Aorta (tissue), 5 donors: ENCODE measurements at places on chromosomes 7 and 10. TPM values are rescaled to one million over a fixed set of nuclear protein-coding genes. Genes with fewer than 3 reads are reported as not detected.

DNA sequence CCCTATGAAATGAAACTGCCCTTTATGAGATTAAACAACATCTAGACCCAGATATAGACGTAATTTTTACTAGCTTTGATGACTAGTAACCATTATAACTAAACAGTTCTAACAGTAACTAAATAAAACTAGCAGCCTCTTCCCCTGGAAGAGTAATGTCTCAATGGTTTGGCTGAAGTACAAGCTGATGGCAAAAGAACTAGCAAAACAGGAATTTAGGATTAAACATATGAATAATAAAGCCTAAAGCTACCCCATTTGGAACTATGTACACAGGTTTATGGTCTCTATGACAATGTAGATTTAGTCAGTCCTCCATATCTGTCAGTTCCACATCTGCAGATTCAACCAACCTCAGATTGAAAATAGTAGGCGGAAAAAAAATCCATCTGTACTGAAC, 6.4 kb downstream of the DPY19L1 start:
- no peak overlapping the region for H3K27ac ChIP-seq
- no peak overlapping the region for H3K4me3 ChIP-seq
- DNase-seq: no peak
- peaks cover 3% of the 10 kb centered on the region for H3K4me1 ChIP-seq

DNA sequence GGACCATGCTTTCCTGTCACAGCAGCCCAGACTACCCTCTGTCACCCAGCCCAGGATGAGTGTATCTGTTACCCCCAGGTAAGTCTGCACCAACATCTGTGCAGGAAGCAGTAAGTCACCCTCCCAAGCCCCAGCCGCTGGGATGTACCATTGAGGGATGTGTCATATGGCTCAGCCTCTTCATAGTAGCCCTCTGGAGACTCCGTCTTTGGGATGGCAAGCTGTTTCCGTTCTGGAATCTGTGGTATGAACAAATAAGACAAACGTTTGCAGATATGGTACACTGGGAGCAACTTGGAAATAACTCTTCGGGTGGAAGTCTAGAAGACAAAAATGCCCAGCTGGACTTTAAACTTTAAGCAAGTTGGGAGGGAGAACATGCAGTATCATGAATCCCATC, 81.3 kb downstream of the AFAP1L2 start:
- H3K36me3 ChIP-seq: no peaks in the 10 kb centered on the region
- H3K27me3 ChIP-seq: no peaks in the 10 kb centered on the region
- H3K4me1 ChIP-seq: no peaks in the 10 kb centered on the region
- DNase-seq: no peak

Gene HHEX
- total RNA-seq: 11.5 TPM

Gene IL6
- total RNA-seq: 112 TPM

DNA sequence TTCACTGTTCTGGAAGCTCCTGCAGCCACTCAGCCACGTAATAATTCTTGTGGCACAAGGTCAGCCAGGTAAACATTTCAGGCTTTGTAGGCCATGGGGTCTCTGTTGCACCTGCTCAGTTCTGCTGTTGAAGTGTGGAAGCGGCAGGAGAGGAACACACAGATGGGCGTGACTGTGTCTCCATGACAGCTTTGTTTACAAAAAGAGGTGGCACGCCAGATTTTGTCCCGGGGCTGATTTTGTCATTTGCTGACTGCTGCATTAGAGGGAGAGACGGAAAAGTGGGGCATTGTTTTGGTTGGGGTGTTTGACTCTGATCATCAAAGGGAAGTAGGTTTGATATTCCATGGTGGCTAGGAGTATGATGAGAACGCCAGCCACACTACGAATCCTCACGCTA, 103.1 kb downstream of the PRKAG2 start:
- no peaks in the 10 kb centered on the region for H3K36me3 ChIP-seq
- no peaks in the 10 kb centered on the region for H3K27me3 ChIP-seq
- H3K4me3 ChIP-seq: no peak overlapping the region
- DNase-seq: peak; percentile 14
- no peak overlapping the region for H3K27ac ChIP-seq

DNA sequence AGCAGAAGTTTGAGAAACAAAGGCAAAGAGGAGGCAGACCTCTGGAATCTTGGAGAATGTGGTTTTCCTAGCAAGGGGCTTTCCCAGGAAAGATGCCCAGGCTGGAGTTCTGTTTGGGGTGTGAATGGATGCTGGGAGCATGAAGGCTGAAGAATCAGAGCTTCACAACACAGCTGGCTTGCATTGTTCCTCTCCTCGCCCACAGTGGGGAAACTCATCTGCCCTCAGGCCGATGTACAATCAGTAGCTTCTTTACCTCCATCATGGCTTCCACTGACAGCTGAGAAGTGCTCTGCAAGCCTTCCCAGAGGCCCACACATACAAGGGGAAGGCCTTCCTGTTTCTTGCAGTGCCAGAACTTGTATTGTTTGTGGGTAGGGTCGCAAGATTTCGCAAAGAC, 90.8 kb upstream of the HECTD2 start:
- no peaks in the 10 kb centered on the region for H3K27me3 ChIP-seq
- H3K4me1 ChIP-seq: no peaks in the 10 kb centered on the region
- H3K27ac ChIP-seq: no peak overlapping the region
- no peak overlapping the region for H3K4me3 ChIP-seq

Gene BTBD16
- 1.2 TPM for total RNA-seq

Gene PNLIPRP2
- not detected for total RNA-seq

- H3K27me3 ChIP-seq: no peaks in the 10 kb centered on the region
- no peaks in the 10 kb centered on the region for H3K4me1 ChIP-seq
- no peaks in the 10 kb centered on the region for H3K36me3 ChIP-seq
- no peak for DNase-seq
These were observed 486.4 kb downstream of the MAGI2 start for GRCh38 chr7:78967046-78967445.

DNA sequence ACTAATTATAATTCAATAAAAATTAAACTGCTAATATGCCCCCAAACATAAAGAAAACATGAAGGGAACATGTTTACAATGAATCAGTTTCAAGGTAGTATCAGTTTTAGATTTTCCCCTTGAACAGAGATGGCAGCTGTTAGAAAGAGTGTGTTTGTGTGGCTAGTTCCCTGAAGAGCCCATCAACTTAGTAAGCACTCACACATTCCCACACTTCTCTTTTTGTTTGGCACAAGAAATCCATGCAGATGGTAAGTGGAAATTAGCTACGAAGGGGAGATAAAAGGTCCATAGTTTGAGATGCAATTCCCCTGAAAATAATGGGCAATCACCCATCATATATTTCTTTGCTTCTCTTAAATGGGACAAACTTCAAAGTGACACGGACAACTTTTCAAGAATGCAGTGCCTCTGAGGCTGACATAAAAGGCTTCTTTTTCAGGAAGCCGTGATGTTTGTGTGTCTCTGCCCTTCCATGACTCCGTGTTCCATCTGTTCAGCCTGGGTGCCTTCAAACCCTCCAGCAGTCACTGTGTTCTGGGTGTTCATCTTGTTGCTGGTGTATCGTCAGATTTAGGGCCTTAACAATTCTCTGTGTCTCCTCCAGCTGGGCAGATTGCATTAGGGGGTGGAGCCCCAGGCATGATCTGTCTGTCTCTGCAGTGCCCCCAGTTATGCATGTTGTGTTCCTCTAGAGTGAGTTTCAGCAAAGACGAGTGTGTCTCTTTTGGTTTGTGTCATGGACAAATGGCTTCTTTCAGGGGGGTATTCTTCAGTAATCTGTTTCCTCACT, 259.5 kb upstream of the NPY start:
- no peak for DNase-seq
- no peaks in the 10 kb centered on the region for H3K36me3 ChIP-seq
- no peak overlapping the region for H3K27ac ChIP-seq
- no peaks in the 10 kb centered on the region for H3K4me1 ChIP-seq

DNA sequence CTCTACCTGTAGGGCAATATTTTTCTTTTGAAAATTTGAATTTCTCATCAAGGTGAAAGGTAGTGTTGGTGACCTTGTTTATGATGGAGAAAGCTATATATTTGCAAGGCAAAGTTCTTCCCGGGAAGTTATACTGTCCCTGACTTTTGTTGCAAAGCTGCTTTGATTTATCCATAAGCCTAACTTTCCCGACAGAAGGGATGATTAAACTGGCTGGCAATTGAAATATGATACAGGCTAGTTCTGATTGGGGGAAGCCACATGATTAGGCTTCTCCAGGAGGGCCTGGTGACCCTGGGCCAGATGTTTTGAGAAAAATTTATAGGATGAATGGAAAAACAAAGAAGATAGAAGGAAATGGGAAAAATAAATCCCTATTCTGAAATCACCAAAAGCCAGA, 215.5 kb downstream of the ACTR3B start:
- H3K4me3 ChIP-seq: no peak overlapping the region
- no peaks in the 10 kb centered on the region for H3K27me3 ChIP-seq
- no peaks in the 10 kb centered on the region for H3K36me3 ChIP-seq

GRCh38 chr7:132368246-132368900, 207.9 kb downstream of the PLXNA4 start:
- no peaks in the 10 kb centered on the region for H3K36me3 ChIP-seq
- no peak overlapping the region for H3K4me3 ChIP-seq

DNA sequence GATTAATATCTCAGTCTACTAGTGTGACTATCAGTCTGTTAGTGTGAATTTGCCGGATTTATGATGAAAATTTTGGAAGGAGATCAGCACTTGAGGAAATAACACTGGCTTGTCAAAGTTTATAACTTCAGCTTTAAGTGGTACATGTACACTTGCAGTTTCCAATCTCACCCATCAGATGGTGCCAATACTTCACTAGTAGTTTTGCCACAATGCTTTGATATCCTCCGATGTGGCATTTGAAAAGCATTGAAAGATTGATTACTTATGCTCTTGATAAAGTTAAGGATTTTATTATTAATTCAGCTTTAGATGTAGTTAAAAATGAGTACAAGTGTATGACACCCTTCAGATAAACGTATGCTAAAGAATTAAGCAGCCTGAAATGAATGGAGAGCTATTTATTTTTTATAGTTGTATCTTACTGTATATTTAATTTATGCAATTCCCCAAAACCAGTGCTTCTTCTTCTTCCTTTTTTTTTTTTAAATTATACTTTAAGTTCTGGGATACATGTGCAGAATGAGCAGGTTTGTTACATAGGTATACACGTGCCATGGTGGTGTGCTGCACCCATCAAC, 98.2 kb downstream of the ANLN start:
- no peak overlapping the region for H3K27ac ChIP-seq
- no peak for DNase-seq
- no peaks in the 10 kb centered on the region for H3K4me1 ChIP-seq
- H3K4me3 ChIP-seq: no peak overlapping the region

- no peaks in the 10 kb centered on the region for H3K4me1 ChIP-seq
- no peak for DNase-seq
- H3K27ac ChIP-seq: no peak overlapping the region
- no peaks in the 10 kb centered on the region for H3K36me3 ChIP-seq
These were observed 245.3 kb downstream of the NSUN6 start for GRCh38 chr10:18406136-18406535.

DNA sequence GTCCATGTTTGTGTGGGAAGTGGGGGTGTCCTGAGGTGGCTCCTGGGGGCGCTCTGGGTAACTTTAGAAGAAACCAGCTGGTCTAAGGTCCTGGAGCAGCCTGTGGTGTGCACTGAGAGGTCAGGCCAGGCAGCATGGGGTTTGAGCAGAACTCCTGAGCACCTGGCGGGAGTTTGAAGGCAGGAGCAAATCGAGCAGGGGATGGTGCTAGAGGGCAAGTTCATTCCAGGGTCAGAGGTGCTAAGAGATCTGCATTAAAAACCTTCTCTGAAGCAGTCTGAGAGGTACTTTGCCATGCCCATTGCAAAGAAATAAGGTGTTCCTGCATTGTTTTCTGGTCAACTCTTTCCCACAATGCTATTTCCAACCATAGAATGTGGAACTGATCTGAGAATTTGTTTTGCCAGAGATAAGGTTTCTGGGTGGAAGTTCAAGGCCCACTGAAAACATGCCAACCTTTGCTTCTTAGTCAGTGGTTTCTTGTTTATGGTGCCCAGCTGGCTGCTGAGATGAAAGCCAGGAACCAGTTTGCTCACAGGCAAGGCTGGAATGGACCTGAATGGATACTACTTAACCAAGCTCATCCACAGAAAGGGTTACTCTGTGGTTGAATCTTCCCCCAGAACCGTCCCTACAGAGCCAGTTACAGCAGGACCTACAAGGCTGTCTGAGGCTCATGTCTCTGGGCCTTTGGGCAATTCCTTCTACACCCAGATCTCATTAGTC, 136.3 kb upstream of the TMEM72 start:
- H3K4me3 ChIP-seq: no peak overlapping the region
- DNase-seq: no peak
- H3K27me3 ChIP-seq: no peaks in the 10 kb centered on the region
- H3K36me3 ChIP-seq: no peaks in the 10 kb centered on the region
- H3K4me1 ChIP-seq: no peaks in the 10 kb centered on the region

DNA sequence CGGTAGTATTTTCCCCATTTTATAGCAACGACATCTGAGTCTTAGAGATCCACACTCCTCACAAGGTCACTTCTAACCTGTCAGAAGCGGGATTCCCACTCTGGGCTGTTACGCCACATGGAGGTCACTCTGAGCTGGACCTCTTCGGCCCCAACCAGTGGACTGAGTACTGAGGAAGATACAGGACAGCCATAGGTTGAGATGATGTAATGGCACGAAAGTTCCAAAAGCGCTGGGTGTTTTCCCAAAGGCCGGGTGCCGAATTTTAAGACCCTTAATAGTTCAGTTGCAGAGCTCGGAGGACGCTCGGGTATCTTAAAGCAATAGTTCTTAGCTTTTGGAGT, 699 bp downstream of the GHITM start:
- no peaks in the 10 kb centered on the region for H3K27me3 ChIP-seq
- H3K4me1 ChIP-seq: peaks cover 3% of the 10 kb centered on the region
- H3K4me3 ChIP-seq: peak overlapping the region; percentile 52

Gene BLVRA
- 61.0 TPM for total RNA-seq

- H3K4me3 ChIP-seq: no peak overlapping the region
- H3K36me3 ChIP-seq: no peaks in the 10 kb centered on the region
- no peak for DNase-seq
- no peaks in the 10 kb centered on the region for H3K4me1 ChIP-seq
These were observed 20.0 kb upstream of the ZNF438 start for GRCh38 chr10:31051703-31052102.

GRCh38 chr10:121732656-121733445, 134.6 kb upstream of the FGFR2 start:
- no peaks in the 10 kb centered on the region for H3K27me3 ChIP-seq
- no peaks in the 10 kb centered on the region for H3K4me1 ChIP-seq
- H3K36me3 ChIP-seq: no peaks in the 10 kb centered on the region
- no peak overlapping the region for H3K27ac ChIP-seq
- no peak for DNase-seq

DNA sequence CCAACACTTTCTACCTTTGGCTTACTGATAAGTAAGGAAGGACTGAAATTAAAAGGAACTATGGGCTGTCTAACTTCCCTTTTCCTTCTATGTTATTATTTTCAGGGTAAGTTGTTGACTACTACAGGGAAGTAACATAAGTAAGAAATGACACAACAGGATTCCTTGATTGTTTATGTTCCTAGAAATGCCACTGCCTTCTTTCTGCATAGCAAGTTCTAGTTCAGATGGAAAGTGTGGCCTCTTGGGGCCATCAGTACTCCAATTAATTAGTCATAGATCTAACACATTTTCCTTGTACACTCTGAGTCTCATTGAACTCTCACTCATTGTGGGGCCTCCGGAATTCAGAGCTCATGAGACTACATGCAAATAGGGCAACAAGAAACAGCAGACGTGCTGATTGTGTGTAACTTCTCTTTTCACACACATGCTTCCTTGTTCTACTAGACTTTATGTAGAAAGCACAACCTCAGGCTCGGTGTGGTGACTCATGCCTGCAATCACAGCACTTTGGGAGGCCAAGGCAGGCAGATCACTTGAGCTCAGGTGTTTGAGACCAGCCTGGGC, 35.3 kb upstream of the HIBADH start:
- no peak for DNase-seq
- H3K27ac ChIP-seq: no peak overlapping the region
- no peaks in the 10 kb centered on the region for H3K4me1 ChIP-seq
- no peaks in the 10 kb centered on the region for H3K27me3 ChIP-seq
- H3K4me3 ChIP-seq: no peak overlapping the region
- no peaks in the 10 kb centered on the region for H3K36me3 ChIP-seq

Gene GPNMB
- total RNA-seq: 129 TPM
